BJ (cell line): ENCODE measurements at places on chromosomes 1 and 21. TPM values are rescaled to one million over a fixed set of nuclear protein-coding genes. Genes with fewer than 3 reads are reported as not detected.

GRCh38 chr1:202807451-202807925, 733 bp downstream of the KDM5B start:
- no peak for DNase-seq

- no peak for DNase-seq
Observed at GRCh38 chr1:27562534-27563340, 41.2 kb downstream of the AHDC1 start.

GRCh38 chr21:36254106-36254941, 65.7 kb upstream of the MORC3 start:
- no peak for DNase-seq

The THEMIS2 gene
- 2.0 and 2.4 TPM in 2 replicates for polyA plus RNA-seq

DNA sequence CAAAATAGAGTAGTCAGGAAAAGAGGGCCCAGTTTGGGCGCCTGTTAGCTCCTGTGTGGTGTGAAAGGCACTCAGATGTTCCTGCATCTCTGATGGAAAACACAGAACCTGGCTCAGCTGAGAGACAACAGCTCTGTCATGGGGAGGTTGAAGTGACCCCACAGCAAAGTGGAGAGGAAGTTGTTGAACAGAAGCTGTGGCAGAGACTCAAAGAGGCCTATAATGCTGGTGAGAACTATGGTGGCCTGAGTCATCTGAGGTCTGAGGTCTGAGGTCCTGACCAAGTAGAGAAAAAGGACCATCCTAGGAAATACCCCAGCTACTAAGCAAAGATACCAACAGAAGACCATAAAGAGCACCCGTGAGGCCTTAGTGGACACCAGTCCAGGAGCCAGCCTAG, 45.6 kb upstream of the JAK1 start:
- no peak for DNase-seq
